WTC11 (cell line): ENCODE measurements at places on chromosomes 5 and 9. TPM values are rescaled to one million over a fixed set of nuclear protein-coding genes. Genes with fewer than 3 reads are reported as not detected.

Gene PARP8
- 23.2 to 28.5 TPM (median 28.2 TPM) in 3 replicates for total RNA-seq

Gene PCDHGC5
- total RNA-seq = 1.1 to 1.5 TPM (median 1.1 TPM) in 3 replicates

Gene KIAA0825
- 1.3 to 1.6 TPM (median 1.5 TPM) in 3 replicates for total RNA-seq

Gene TNC
- total RNA-seq = 3.3 to 4.5 TPM (median 3.6 TPM) in 3 replicates

Gene CRHBP
- total RNA-seq = not detected in 3 replicates

DNA sequence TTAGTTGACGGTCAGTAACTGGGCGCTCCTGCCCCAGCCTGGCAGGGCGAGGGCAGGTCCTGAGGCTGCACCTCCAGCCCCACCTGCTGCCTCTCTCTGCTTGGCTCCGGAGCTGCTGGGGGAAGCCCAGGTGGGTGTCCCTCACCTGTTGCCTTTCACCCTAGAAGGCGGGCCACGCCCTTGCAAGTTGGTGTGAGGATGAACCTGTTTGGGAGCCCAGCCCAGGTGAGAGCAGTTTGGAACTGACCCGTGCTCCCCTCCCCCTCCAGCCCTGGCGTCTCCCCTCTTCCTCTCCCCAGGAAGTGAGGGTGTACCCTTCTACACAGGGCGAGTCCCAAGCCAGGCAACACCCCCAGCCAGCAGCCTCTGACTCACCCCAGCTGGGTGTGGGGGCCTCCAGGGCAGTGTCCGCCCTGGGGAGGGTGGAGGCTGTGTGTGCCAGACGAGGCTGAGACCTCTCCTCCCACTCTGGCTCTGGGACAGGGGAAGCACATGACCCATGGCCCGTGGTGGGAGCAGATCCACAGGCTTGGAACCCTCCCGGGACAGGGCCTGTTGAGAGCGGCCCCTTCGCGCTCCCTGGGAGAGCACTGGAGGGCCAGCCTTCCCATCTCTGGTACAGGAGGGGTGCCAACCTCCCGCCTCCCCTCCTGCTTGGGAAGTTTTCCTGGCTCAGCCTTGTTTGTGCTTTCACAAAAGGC is 10.4 kb downstream of the LRRC8A start:
- no peak overlapping the region for H3K4me3 ChIP-seq
- H3K27ac ChIP-seq = no peak overlapping the region
- no peaks in the 10 kb centered on the region for H3K27me3 ChIP-seq
- peaks cover 46% of the 10 kb centered on the region for H3K4me1 ChIP-seq
- DNase-seq = no peak

- DNase-seq = no peak
- H3K36me3 ChIP-seq = no peaks in the 10 kb centered on the region
- H3K27me3 ChIP-seq = no peaks in the 10 kb centered on the region
Observed at GRCh38 chr5:43773478-43773844, 170.5 kb downstream of the NNT start.

- DNase-seq = no peak
- no peaks in the 10 kb centered on the region for H3K27me3 ChIP-seq
Observed at GRCh38 chr9:112311497-112311896, 21.9 kb downstream of the PTBP3 start.
